ENCODE measurements at places on chromosomes 1 and 21.
A peak's percentile ranks its signal among the peaks of the same experiment; 100 is the strongest.

DNA sequence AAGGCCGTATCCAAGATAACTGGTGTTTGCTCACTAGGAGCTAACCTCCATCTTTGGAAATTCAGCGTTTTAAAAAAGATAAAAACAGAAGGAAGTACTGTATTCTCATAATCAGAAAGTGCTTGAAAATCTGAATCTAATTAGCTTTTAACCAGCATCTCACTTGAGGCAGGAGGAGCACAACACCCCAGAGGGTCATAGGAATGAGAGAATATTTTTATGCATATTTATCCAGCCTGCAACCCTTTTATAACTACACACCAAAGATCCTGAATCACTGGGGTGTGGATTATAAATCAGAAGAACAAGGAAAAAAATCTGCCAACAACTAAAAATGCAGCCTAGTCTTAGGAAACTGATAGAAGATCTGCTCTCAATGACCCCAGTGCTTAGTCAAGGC is 68.0 kb upstream of the PTCH2 start:
- DNase-seq: no peak

GRCh38 chr1:151944857-151945575 is 35.7 kb upstream of the THEM4 start:
- no peak for DNase-seq

DNA sequence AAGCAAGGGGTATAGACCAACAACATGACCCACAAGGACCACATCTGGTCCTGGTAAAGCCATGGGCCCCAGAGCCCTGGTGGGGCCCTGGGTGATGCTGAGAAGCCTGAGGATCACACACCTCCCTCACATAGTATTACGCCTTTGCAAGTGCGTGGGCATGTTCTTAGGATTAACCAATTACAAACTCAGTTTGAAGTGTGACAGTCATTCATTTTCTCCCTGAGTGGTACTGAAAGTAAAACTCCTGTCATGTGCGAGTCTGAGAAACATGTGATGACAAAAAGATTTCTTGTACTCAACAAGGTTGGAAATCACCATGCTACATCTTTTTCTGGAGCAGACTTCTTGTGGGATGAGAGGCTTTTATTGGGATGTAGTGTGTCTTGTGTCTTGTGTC is 315.3 kb upstream of the DUSP10 start:
- DNase-seq: no peak

GRCh38 chr1:170354690-170355089 is 177.3 kb upstream of the GORAB start:
- DNase-seq: no peak

DNA sequence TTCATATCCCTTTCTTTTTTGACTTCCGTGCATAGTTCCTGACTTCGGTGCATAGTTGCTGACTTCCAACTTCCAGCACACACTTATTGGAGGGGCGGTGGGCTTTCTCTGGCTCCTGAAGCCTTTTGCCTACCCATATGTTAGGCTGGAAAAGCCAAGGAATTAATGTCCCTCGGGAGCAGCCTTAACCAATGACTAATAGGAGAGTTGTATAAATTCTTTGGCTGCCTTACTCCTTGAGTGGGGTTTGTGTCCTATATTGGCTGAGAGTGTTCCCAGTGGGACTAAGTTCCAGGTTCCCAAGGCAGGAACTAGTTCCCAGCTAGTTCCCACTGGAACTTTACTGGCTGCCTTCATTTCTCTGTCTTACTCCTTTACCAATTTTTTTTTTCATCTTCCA is 105.7 kb downstream of the ZNF326 start:
- DNase-seq: no peak

DNA sequence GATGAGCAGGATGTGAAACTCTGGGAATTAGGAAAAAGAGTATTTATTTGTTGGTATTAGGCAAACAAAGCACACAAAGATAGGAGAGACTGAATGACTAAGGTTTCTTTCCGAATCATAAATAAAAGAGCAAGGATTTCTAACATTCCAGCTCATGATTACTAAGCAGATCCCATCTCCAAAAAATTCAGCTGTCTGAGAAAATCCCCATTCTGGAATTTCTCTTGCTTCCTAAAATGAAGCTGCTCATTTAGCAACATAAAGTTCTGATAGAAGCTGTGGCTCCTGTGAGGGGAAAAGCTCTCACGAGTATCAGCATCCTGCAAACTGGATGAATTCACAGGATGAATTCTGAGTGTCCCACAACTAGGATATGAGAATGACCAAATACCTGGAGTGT is 6.7 kb upstream of the SH2D5 start:
- no peak for DNase-seq

GRCh38 chr1:209707308-209707707 is 2.7 kb downstream of the HSD11B1 start:
- DNase-seq: no peak

DNA sequence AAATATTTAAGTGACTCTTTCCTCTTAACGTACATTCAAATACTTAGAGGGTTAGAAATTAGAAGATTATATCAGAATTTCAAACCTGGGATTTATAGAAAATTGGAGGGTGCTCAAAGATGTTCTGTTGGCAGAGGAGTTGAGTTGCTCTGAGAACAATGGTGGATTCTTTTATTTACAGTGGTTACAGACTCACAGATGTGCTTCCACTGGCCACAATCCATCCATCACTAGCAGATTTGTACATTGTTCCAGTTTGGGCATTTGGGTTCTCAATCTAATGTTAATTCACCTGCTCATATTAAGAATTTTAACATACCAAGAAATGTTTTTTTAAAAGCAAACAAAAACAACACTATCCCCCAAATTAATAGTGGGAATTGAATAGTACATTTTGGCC is 23.5 kb downstream of the DNAJC6 start:
- no peak for DNase-seq

DNA sequence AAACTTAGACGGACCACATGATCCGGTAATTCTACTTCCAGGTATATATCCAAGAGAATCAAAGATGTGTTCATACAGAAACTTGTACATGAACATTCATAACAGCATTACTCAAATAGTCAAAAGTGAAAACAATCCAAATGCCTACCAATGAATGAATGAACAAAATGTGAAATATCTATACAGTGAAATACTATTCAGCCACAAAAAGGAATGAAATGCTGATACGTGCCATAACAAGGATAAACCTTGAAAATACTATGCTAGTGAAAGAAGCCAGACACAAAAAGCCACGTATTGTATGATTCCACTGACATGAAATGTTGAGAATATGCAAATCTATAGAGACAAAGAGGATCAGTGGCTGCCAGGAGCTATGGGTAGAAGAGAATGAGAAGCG is 18.3 kb downstream of the TARBP1 start:
- no peak for DNase-seq

DNA sequence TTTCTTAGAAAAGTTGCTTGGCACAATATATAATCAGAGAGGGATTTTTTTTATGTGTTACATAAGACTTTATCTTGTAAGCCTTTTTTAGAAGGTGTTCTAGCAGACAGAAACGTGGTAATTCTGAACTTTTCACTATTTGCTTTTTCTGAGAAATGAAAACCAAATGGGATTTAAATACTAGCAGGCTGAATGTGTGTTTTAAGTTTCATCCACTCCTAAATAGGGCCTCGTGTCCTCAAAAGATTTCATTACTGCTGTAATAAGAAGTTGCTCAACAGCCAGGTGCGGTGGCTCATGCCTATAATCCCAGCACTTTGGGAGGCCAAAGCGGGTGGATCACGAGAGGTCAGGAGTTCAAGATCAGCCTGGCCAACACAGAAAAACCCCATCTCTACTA is 44.7 kb upstream of the FMO2 start:
- no peak for DNase-seq

- no peak for DNase-seq
These were observed 34.9 kb upstream of the IVNS1ABP start for GRCh38 chr1:185351734-185352466.

- DNase-seq: no peak
These were observed 172.8 kb upstream of the IRF2BP2 start for GRCh38 chr1:234782791-234783190.

- DNase-seq: no peak
These were observed 34.3 kb upstream of the TTC4 start for GRCh38 chr1:54681358-54681757.

- DNase-seq: no peak
These were observed 93.9 kb upstream of the COG2 start for GRCh38 chr1:230548357-230548756.

- no peak for DNase-seq
These were observed 5.7 kb upstream of the PPM1J start for GRCh38 chr1:112720800-112721199.

GRCh38 chr1:28200234-28200873 is 23.9 kb upstream of the PTAFR start:
- DNase-seq: no peak

DNA sequence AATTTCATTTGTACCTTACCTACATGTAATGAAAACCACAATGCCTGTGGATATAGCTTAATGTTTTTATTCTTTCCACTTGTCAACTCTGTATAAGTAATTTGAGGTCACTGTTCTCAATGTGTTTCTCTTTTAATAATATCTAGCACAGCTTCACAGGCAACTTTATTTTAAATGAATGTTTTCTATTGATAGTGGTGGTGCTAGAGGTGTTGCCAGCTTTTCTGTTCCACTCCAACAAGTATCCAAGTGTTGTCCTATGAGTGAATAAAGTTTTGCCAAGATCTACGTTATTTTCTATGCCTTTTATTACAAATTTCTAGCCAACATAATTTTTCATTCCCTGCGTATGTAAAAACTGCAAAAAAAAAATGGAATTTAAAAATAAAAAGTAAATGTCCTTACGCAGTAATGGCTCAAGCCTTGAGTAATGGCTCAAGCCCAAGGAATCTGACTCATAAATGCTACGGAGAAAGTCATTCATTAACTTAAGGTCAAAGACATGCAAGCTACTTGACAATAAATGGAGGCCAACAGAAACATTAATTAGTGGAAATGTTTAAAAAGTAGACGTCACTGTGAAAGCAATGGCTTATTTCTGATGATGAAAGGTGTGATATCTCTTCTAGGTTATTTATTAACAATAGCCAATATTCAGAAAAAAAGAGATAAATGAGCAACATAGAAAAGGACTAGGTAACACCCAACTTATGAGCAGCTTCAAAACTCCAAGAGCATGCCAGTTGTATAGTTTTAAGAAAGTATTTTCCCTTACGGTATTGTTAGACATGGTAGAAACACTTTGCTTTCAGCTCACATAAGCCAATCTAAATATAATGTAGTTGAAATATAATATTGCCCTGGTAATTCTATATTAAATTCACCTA is 71.4 kb downstream of the SLC44A5 start:
- no peak for DNase-seq

GRCh38 chr1:180923021-180923841 is 10.5 kb downstream of the KIAA1614 start:
- peak; percentile 56 for DNase-seq

DNA sequence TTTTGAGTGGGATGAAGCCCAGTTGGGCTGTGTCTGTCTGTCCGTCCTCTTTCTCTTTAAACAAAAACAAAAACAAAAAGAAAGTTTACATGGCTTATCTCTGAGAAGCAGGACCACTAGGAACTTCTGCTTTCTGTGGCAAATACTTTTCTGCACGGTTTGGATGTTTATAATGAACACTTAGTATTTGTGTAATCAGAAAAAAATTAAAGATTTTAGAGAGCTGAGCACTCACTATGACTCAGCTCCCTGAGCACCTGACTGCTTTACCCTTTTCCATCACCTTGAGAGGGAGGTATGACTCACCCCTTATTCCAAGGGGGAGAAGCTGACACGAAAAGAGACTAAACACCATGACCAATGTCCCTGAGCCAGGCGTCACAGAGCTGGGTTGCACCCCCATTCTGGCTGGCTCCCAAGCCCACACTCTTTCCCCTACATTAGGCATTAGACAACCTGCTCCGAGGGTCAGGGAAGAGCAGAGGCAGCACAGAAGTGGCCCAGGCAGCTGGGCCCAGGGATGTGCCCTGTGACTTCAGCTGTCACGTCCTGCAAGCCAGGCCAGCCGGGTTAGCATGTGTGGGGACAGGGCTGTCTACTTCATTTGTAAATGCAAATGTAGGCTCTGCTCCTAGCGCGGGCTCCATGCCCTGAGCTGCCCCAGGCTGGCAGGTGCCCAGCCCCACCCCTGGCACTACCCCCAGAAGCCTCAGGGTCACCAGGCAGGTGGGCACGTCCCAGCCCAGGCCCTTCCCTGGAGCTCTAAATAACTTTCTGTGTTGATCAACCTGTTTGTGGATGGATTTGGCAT is 30.4 kb downstream of the RAP1GAP start:
- peak; percentile 48 for DNase-seq

DNA sequence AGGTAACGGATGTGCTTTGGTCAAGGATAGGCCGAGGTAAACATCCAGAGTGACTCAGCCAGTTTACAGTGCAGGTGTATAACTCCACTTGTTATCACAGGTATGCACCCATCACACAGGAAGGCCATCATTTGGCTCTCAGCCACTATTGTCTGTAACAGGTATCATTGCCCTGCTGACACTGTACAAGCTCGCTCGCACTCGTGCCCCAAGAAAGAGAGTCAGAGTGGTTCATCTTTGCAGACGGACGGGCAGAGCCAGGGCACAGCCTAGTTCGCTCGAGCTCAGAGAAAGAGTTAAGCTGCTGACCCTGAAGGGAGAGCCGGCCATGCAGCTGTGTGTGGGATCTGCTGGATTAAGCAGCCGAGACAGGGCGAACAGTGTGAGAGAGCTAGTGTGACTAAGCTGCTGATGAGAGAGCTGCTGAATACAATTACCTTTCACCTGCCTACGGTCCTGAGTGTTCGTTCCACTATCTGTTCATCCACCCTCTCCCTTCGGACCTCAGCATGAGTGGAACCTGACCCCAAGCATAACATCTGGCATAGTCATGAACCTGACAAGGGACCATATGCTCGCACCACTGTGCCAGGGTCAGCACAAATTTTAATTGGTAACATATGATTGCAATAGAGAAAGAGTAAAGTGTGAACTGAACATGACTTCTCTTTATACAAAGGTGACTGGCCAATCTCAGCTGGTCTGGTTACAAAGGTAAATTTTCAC is 27.0 kb upstream of the LYPD8 start:
- no peak for DNase-seq

- DNase-seq: no peak
These were observed 41.5 kb downstream of the CEP350 start for GRCh38 chr1:179996099-179996498.

- DNase-seq: no peak
These were observed 5.5 kb upstream of the LGALS8 start for GRCh38 chr1:236518322-236518721.

GRCh38 chr1:186060226-186060625 is 314.8 kb downstream of the TPR start:
- DNase-seq: no peak

DNA sequence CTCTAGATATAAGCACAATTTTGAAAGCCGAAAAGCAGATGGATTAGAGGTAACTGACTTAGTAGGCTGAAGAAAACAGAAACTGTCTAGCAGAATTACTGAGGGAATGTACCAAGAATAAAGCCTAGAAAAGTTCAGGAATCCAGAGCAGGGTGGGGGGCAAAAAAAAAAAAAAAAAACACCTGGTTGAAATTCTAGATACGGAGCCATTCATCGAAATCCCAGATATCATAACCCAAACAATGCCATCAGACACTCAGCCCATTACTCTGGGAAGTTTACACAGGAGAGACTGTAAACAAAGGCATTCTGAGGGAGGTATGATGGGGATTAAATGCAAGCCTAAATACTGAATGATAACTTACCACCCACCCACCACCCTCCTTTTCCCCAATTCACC is 45.6 kb downstream of the ENAH start:
- DNase-seq: no peak
